ENCODE measurements at places on chromosomes 6 and 20.

- DNase-seq: no peak
Observed at GRCh38 chr6:151216804-151217203, 23.0 kb upstream of the AKAP12 start.

DNA sequence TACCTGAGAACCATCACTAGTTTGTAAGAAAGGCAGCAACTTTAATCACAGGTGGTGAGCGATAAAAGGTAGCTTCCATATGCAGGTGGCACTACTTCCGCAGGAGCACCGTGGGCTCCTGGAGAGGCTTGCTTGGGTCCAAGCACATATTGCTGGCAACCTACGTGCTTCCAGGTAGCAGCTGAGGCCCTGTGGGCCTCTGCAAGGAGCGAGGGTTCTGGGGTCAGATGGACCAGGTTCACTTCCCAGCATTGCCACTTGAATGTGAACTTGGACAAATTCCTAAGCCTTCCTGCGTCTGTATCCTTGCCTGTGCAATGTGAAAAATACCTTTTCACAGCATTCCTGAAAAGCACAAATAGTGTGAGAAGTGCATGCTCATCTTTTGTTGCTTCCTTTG is 31.0 kb downstream of the TXNDC5 start:
- no peak for DNase-seq

DNA sequence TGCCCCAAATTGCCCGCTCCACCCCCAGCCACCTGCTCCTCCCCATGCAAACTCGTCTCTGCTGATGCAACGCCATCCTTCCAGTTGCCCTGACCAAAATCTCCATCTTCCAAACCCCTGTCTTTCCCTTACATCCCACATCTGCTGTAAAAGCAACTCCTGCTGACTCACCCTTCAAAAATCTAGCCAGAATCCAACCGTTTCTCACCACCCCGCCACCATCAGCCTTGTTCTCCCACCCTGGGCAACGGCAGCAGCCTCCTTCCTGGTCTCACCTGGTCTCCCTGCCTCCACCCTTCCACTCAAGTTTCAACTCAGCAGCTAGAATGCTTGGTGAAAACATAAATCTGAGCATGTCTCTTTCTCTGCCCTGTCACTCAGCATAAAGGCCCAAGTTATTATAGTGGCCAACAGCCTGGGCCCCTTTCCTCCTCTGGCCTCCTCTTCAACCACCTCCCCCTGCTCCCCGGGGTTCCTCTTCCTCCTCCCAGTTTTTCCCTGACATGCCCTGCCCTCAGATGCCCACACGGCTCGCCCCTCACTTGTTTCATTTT is 7.2 kb upstream of the SYNJ2 start:
- DNase-seq: no peak

DNA sequence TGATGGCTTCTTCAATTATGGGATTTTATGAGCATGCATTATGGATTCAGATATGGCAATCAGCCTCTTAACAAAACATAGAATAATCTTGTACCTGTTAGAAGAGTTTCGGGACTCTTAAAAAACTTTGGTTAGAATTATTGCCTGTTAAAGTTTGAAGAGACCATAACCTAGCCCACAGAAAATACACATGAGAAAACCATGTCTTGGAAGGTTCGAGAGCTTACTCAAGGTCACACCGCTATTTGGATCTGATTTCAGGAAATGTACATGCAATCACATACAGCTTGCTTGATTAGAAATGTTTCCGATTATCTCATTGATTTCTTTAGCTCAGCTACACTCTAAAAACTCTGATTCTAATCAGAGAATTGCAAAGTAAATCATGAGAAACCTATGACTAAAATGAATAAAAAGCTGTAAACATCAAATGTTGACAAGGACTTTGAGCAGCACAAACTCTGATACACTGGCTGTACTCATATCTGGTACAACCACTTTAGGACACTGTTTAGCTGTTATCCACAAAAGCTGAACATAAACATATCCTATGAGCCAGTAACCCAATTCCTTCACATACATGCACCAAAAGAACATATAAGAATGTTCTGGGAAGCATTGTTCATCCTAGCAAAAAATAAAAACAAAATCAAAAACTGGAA is 16.3 kb downstream of the STX7 start:
- DNase-seq: no peak

GRCh38 chr6:82651845-82652335 is 288.3 kb downstream of the TPBG start:
- DNase-seq: no peak

DNA sequence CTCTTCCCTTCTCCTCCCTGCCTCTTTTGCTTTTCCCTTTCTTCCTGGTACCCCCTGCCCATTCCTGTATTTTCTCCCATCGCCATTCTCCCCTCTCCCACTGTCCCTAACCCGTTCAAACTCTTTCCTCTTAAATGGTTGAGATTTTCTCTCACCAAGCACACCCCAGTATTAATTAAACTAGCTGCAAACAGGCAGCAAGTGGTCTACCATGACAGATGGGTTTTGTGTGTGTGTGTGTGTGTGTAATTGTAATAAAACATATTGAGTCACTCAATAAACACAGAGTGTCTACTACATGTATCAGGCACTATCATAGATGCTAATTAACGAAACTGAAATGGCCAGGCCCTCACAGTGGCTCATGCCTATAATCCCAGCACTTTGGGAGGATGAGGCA is 6.7 kb downstream of the RAET1E start:
- DNase-seq: no peak

DNA sequence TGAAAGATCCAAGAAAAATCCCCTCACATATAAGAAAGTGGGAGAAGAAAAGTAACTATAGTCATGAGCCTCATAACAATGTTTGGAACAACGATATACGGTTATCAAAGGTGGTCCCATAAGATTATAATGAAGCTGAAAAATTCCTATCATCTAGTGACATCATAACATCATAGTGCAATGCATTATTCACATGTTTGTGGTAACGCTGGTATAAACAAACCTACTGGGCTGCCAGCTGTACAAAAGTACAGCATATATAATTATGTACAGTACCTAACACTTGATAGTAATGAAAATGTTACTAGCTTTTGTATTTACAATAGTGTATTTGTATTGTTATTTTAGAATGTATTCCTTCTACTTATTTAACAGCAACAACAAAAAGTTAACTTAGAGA is 240.7 kb downstream of the RNGTT start:
- DNase-seq: no peak

DNA sequence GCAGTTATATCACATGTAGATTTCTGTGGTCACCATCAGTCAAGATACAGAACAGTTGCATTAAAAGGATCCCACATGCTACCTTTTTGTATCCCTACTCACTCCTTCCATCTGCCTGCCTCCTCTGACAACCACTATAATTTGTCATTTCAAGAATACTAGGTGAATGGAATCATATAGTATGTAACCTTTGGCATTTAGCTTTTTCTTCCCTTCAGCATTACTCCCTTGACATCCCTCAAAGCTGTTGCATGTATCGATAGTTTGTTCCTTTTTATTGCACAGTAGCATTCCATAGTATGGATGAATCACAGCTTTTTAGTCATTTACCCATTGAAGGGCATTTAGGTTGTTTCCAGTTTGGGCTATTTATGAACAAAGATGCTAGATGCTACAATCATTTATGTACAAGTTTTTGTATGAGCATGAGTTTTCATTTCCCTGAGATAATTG is 26.1 kb downstream of the NCOA7 start:
- DNase-seq: no peak

GRCh38 chr6:54244430-54244829 is 63.8 kb upstream of the TINAG start:
- no peak for DNase-seq

- no peak for DNase-seq
Observed at GRCh38 chr6:145034664-145035063, 700.7 kb downstream of the EPM2A start.
